Stimulated activated CD8-positive, alpha-beta memory T cell treated with anti-CD3 and anti-CD28 coated beads, Interleukin-15, amount 100 ng/mL, for 4 hours (primary cell): ENCODE measurements at places on chromosomes 2 and 18.

DNA sequence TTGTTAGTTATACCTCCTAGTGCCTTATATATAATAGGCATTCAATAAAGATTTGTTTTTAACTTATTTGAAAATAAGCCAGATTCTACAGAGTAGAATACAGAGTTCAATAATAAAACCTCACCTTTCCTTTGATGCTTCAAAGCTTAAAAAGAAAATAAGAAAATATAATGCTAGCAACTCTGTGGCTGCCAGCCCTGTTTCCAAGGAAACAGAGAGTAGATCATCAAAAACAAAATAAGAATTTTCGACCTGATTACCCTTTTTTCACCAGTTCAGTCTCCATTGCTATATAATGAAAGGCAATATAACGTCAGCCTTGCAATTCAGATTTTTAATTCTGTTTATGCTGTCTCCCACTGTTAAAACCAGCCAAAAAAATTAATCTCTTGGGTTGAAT is 8.9 kb upstream of the PGAP1 start:
- no peak for DNase-seq

DNA sequence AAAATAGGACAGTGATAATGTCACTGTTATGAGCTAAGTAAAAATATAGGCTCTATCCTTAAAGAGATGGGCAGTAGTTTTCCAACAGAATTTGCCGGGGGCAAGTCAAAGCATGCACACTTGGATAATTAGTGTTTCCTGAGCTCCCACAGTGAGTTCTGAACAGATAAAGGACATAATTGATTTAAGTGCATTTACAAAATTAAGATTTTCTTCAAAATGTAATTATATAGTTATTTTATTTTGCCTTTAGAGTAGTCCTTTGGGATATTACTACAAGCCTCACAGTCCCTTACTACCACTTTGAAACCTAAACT is 107.6 kb downstream of the RAPGEF4 start:
- DNase-seq, result no peak

GRCh38 chr2:12320991-12321641 is 395.6 kb upstream of the TRIB2 start:
- DNase-seq, result no peak

DNA sequence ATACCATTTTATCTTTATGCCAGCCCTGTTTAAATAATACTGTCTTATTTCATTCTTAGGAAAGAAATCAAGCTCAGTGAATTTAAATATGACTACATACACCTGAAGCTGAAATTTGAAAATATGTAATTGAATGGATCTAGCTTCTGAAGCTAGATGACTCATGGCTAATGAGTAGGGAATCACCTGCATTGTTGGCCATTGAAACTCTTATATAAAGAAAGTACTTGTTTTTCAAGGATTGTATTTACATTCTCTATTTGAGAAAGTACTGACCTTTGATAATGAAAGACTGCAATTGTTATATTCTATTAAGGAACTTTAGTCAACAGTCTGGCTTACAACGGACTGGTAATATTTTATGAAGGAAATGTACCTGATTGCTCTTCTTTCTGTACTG is 346.7 kb upstream of the LRATD1 start:
- DNase-seq, result no peak

DNA sequence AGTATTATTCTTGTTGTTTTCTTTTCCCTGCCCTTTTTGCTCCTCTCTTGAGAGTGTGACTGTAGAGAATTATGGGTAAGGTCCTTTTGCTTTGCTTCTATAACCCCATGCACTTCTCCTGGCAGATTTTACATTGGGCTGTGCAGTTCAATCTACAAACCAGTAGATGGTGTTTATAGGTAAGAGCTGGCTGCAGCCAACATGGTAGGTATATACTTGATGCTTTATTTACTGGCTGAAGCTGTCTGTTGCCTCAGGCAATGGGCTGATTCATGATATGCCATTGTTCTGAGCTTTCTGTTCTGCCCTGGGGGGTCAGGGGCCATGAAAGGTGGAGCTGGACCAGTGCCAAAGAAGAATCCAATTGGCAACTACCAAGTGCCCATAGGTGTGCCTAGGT is 48.3 kb upstream of the MYL1 start:
- no peak for DNase-seq

DNA sequence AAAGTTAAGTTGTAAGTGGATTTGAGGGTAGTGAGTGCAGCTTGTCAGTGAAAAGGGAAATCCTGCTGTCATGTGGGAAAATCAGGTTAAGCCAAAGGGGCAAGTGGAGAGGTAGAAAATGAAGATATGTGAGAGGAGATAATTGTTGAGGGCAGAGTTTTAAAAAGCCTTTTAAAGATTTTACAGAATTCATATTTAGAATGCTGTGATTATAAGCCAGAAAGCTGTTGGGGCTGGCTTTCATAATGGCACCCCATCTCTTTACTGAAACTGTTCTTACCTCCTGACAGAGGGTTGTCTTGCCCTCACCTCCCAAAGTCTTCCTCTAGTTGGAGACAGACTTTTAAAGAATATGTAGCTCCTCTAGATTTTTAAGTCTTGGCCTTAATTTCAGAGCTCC is 86.9 kb downstream of the MYO3B start:
- DNase-seq, result no peak

- DNase-seq, result no peak
These were observed 133.0 kb upstream of the PGAP1 start for GRCh38 chr2:197059477-197059876.
